ENCODE measurements at places on chromosomes 4 and X. TPM values are rescaled to one million over a fixed set of nuclear protein-coding genes. Genes with fewer than 3 reads are reported as not detected.

RAB40A gene
- under 0.01 TPM for total RNA-seq

PDGFRA gene
- 432 TPM for total RNA-seq

SH3D19 gene
- total RNA-seq = 69.7 TPM

EPHA5 gene
- 4.5 TPM for total RNA-seq

HOPX gene
- 12.9 TPM for total RNA-seq

IBSP gene
- not detected for total RNA-seq

GPC3 gene
- 1.6 TPM for total RNA-seq

TLR10 gene
- total RNA-seq = 0.15 TPM

MAGEA4 gene
- not detected for total RNA-seq

SEC24D gene
- total RNA-seq = 97.4 TPM

P2RY10 gene
- not detected for total RNA-seq

RCHY1 gene
- 36.7 TPM for total RNA-seq

SLC2A9 gene
- 2.8 TPM for total RNA-seq

NAA11 gene
- not detected for total RNA-seq

MTNR1A gene
- total RNA-seq = not detected

ZFYVE28 gene
- total RNA-seq = 23.3 TPM

SLC26A1 gene
- 0.33 TPM for total RNA-seq

ADRA2C gene
- total RNA-seq = 0.50 TPM

HTRA3 gene
- total RNA-seq = 7.7 TPM

PAGE5 gene
- not detected for total RNA-seq

SMIM10 gene
- total RNA-seq = 6.4 TPM
